Lower lobe of right lung (tissue), 2 donors: ENCODE measurements at places on chromosomes 1 and 21. TPM values are rescaled to one million over a fixed set of nuclear protein-coding genes. Genes with fewer than 3 reads are reported as not detected.
A peak's percentile ranks its signal among the peaks of the same experiment; 100 is the strongest.

GRCh38 chr21:34279883-34280282 is 83.9 kb upstream of the KCNE2 start:
- no peaks in the 10 kb centered on the region for H3K36me3 ChIP-seq
- H3K27ac ChIP-seq = no peak overlapping the region

DNA sequence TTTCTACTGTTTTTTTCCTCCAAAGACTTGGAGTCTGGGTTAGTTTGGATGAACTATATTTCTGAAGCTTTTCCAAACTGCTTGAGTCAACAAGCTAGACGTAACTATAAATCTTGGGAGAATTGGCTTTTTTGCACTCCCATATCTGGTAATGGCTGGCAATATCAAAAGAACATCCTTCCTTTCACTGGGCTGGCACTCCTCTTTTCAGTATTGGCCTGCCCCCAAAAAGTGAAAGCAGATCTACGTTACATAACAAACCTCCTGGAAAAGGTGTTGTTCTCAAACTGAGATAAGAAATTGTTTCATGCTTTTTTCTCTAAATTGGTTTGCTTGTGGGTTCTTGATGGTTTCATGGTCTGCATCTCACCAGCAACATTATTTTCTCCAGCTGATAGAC is 499.3 kb downstream of the NEGR1 start:
- H3K4me3 ChIP-seq = no peak overlapping the region
- H3K27me3 ChIP-seq = no peaks in the 10 kb centered on the region
- DNase-seq = no peak
- no peaks in the 10 kb centered on the region for H3K4me1 ChIP-seq
- H3K27ac ChIP-seq = no peak overlapping the region
- no peaks in the 10 kb centered on the region for H3K36me3 ChIP-seq

GRCh38 chr1:227391211-227391610 is 72.9 kb upstream of the CDC42BPA start:
- H3K4me1 ChIP-seq = no peaks in the 10 kb centered on the region
- H3K4me3 ChIP-seq = no peak overlapping the region
- no peaks in the 10 kb centered on the region for H3K36me3 ChIP-seq
- no peaks in the 10 kb centered on the region for H3K27me3 ChIP-seq
- no peak for DNase-seq

- no peaks in the 10 kb centered on the region for H3K36me3 ChIP-seq
- H3K4me1 ChIP-seq = no peaks in the 10 kb centered on the region
- H3K4me3 ChIP-seq = no peak overlapping the region
- H3K27ac ChIP-seq = no peak overlapping the region
- H3K27me3 ChIP-seq = peaks cover 30% of the 10 kb centered on the region
Observed at GRCh38 chr1:29379443-29380073, 143.2 kb downstream of the PTPRU start.

DNA sequence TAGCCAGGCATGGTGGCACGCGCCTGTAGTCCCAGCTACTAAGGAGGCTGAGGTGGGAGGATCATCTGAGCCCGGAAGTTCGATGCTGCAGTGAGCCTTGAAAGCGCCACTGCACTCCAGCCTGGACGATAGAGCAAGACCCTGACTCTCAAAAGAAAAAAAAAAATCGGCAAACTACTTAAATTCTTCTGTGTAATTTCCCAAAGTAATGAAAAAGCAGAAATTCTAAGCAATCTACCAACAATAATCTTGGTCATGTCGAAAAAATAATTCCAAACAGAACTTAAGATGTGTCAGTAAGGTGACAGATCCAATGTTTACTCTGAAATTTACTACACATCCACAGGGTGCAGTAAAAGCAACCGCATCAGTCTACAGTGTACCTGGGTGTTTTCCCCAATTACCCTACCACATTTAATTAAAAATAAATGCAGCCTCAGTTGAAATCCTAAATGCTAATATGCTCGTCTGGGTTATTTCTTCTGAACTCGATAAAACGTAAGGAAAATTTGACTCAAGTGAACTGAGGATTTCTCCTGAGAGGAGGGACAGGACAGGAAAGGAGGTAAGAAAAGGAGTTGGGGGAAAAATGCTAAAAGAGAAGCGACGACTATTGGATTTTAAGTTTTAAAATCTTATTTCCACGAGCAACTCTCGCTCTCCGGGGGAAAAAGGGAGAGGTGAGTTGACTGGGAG is 801 bp downstream of the EPRS1 start:
- H3K36me3 ChIP-seq = peaks cover 5% of the 10 kb centered on the region
- H3K27ac ChIP-seq = peak overlapping the region; percentile 83
- H3K4me3 ChIP-seq = peak overlapping the region; percentile 82
- DNase-seq = no peak
- no peaks in the 10 kb centered on the region for H3K27me3 ChIP-seq

GRCh38 chr1:223175633-223176032 is 32.6 kb upstream of the TLR5 start:
- H3K36me3 ChIP-seq = no peaks in the 10 kb centered on the region
- peaks cover 42% of the 10 kb centered on the region for H3K4me1 ChIP-seq
- DNase-seq = no peak
- no peaks in the 10 kb centered on the region for H3K27me3 ChIP-seq
- peak overlapping the region; percentile 72 for H3K27ac ChIP-seq
- H3K4me3 ChIP-seq = no peak overlapping the region

DNA sequence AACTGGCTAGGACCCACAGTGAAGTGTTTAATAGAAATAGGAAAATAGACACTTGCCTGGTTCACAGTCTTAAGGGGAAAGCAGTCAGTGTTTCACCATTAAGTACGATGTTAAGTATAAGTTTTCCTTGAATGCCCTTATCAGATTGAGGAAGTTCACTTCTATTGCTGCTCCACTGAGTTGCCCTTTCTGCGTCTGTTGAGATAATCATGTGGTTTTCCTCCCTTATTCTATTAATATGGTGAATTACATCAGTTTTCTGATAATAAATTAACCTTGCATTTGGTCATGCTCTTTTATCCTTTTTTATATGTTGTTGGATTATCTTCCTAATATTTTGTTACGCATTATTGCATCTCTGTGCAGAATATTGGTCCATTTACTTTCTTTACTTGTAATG is 21.4 kb downstream of the UTS2 start:
- no peaks in the 10 kb centered on the region for H3K4me1 ChIP-seq
- H3K36me3 ChIP-seq = peaks cover 79% of the 10 kb centered on the region
- H3K4me3 ChIP-seq = no peak overlapping the region
- no peak overlapping the region for H3K27ac ChIP-seq
- H3K27me3 ChIP-seq = no peaks in the 10 kb centered on the region
- DNase-seq = no peak

GRCh38 chr1:192448026-192448578 is 127.5 kb upstream of the RGS1 start:
- H3K27ac ChIP-seq = no peak overlapping the region
- H3K27me3 ChIP-seq = no peaks in the 10 kb centered on the region
- peaks cover 5% of the 10 kb centered on the region for H3K4me1 ChIP-seq
- DNase-seq = no peak
- no peaks in the 10 kb centered on the region for H3K36me3 ChIP-seq

GRCh38 chr1:39238476-39238875 is 34.0 kb downstream of the MACF1 start:
- H3K27ac ChIP-seq = peak overlapping the region; percentile 20
- no peaks in the 10 kb centered on the region for H3K4me1 ChIP-seq
- DNase-seq = no peak
- H3K36me3 ChIP-seq = peaks cover 17% of the 10 kb centered on the region

DNA sequence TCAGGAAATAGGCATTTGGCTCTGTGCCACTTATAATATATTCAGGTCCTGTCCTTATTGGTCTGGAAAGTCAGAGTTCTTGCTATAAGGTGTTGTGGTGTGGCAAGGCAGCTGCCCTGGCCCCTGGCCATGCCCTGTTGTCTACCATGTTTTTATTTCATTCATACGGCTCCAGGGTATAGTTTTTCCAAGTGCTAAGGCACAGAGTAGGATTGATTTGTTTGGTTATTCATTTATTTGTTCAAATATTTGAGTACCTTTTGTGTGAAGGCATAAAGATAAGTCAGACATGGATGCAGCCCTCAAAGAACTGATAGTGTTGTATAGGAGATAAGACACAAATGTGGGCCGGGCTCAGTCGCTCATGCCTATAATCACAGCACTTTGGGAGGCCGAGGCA is 10.1 kb downstream of the ZBTB8B start:
- peaks cover 10% of the 10 kb centered on the region for H3K27me3 ChIP-seq
- no peaks in the 10 kb centered on the region for H3K36me3 ChIP-seq
- no peak overlapping the region for H3K4me3 ChIP-seq
- no peak for DNase-seq
- no peaks in the 10 kb centered on the region for H3K4me1 ChIP-seq
- no peak overlapping the region for H3K27ac ChIP-seq

GRCh38 chr1:217274416-217274815 is 356.5 kb downstream of the GPATCH2 start:
- H3K36me3 ChIP-seq = no peaks in the 10 kb centered on the region
- no peak overlapping the region for H3K4me3 ChIP-seq
- H3K27me3 ChIP-seq = no peaks in the 10 kb centered on the region
- no peak for DNase-seq

DNA sequence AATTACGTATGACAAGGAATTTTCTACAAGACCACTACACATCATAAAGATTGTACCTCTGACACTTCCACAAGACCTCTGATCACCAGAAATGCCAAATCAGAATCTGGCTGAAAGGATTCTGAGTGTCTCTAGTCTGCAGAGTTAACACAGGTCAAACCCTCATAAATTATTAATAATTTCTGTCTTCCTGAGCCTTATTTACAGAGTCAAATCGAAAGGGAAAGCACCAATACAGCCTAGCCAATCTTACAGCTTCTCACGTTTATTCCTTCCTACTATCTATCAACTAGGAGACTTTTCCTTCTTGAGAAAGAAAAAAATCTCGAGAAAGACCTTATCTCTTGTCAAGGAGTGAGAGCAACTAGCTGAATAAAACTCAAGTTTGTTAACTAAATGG is 2151.6 kb downstream of the MRPL39 start:
- no peak overlapping the region for H3K4me3 ChIP-seq
- no peak overlapping the region for H3K27ac ChIP-seq
- no peak for DNase-seq
- no peaks in the 10 kb centered on the region for H3K36me3 ChIP-seq
- H3K4me1 ChIP-seq = no peaks in the 10 kb centered on the region

DNA sequence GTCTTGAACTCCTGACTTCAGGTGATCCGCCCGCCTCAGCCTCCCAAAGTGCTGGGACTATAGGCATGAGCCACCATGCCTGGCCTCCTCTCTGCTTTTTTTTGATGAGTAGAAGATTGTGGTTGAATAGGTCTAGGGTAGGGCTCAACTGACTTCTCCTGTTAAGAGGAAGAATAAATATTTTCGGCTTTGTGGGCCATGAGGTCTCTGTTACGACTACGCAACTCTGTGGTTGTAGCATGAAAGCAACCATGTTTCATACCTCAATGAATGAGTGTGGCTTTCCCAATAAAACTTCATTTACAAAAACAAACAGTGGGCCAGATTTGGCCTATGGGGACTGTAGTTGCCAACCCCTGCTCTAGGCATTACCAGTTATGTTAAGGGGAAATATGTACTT is 67.8 kb downstream of the NID1 start:
- no peak overlapping the region for H3K27ac ChIP-seq
- H3K4me1 ChIP-seq = peaks cover 23% of the 10 kb centered on the region
- H3K36me3 ChIP-seq = peaks cover 20% of the 10 kb centered on the region
- no peaks in the 10 kb centered on the region for H3K27me3 ChIP-seq
- H3K4me3 ChIP-seq = no peak overlapping the region

DNA sequence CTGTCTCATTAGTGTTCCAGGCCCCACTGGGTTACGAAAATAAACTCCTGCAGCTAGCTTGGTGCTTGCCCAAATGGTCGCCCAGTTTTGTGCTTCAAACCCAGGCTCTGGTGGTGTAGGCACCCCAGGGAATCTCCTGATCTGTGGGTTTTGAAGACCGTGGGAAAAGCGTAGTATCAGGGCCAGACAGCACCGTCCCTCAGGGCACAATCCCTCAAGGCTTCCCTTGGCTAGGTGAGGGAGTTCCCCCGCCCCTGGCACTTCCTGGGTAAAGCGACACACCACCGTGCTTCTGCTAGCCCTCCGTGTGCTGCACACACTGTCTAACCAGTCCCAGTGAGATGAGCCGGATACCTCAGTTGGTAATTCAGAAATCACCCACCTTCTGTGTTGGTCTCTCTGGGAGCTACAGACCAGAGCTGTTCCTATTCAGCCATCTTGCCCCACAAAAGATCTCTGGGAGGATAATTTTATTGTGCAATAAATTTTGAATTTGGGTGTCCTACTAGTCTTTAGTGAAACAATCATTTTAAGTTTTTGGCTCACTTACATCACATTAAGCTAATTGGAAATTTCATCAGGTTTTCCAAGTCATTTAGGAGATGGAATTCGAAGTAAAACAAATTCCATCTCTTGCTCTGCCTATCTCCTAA is 9.4 kb upstream of the SLC25A24 start:
- no peak overlapping the region for H3K4me3 ChIP-seq
- H3K4me1 ChIP-seq = no peaks in the 10 kb centered on the region
- no peak for DNase-seq

GRCh38 chr1:46708121-46708520 is 10.8 kb downstream of the EFCAB14 start:
- no peaks in the 10 kb centered on the region for H3K27me3 ChIP-seq
- H3K4me3 ChIP-seq = no peak overlapping the region
- peaks cover 19% of the 10 kb centered on the region for H3K4me1 ChIP-seq
- no peak for DNase-seq
- H3K27ac ChIP-seq = no peak overlapping the region

- no peaks in the 10 kb centered on the region for H3K4me1 ChIP-seq
- H3K4me3 ChIP-seq = no peak overlapping the region
- no peak for DNase-seq
- H3K36me3 ChIP-seq = no peaks in the 10 kb centered on the region
- H3K27ac ChIP-seq = no peak overlapping the region
Observed at GRCh38 chr1:232029315-232029714, 402.7 kb downstream of the DISC1 start.

- no peak for DNase-seq
- no peaks in the 10 kb centered on the region for H3K27me3 ChIP-seq
- no peaks in the 10 kb centered on the region for H3K36me3 ChIP-seq
Observed at GRCh38 chr1:245560316-245560859, 405.6 kb downstream of the KIF26B start.

DNA sequence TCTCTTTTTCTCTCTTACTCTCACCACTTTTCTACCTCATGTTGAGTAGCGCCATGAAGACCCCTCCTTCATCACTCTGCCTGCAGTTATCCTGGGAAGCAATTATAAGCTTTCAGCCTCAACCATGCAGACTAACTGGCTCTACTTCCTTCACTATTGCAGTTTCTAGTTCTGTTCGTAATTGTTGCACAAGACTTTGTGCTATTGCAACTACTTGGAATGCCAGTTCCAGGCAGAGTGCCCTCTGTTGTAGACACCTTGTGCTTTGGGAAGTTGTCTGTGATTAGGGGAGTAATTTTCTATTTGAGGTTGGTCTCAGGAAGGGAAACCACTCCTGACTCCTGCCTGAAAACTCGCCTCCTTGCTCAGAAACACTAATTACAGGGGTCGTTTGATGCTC is 19.4 kb downstream of the PGM1 start:
- no peaks in the 10 kb centered on the region for H3K27me3 ChIP-seq
- no peaks in the 10 kb centered on the region for H3K36me3 ChIP-seq
- no peak overlapping the region for H3K27ac ChIP-seq
- DNase-seq = no peak

PEA15 gene
- 132 TPM for total RNA-seq

PRAMEF5 gene
- total RNA-seq = not detected

RAB42 gene
- total RNA-seq = 7.0 TPM

F13B gene
- total RNA-seq = not detected

LHX8 gene
- not detected for total RNA-seq

CELA2A gene
- total RNA-seq = not detected

CD2 gene
- 9.8 TPM for total RNA-seq

AMIGO1 gene
- total RNA-seq = 9.1 TPM

DYNLT5 gene
- 5.9 TPM for total RNA-seq

MTFR1L gene
- 51.1 TPM for total RNA-seq
